ENCODE measurements at places on chromosomes 11 and 22.

DNA sequence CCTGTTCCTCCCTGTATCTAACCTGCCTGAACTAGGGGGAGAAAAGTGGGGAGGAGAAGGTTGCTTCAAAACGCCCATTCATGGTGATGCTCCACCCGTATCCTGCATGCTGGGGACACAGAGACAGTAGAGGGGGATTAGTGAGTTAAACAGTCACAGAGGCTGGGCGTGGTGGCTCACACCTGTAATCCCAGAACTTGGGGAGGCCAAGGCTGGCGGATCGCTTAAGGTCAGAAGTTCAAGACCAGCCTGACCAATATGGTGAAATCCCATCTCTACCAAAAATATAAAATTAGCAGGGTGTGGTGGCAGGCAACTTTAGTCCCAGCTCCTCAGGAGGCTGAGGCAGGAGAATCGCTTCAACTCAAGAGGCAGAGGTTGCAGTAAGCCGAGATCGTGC, 1.8 kb upstream of the DENND5A start:
- DNase-seq: no peak

DNA sequence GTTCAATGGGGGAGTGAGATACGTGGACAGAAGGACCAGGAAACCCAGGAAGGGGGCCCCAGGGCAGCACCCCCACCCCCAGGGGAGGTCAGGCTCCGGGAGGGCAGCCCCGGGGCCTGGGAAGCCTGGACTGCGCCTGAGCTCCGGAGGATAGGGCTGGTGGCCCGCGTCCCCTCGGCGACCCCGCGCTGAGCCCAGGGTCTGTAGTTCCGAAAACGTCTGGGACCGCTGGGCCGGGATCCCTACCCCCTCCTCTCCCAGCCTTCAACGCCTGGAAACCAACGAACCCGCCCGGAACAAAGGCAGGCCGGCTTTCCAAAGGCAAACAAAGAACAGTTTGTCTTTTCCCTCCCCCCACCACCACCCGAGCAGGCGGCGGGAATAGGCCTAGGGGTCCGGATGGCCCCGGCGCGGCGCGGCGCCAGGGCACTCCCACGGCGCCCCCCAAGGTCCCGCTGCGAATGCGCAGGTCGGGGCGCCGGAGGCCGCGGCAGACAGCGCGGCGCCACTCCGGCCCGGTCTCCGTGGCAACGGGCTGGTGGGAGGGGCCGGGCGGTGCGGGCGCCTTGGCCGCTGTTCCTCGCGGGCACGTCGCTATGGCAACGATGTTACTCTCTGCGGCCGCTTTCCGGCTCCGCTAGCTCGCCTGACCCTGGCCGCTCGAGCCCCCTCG, 58.5 kb downstream of the IGLL1 start:
- peak; percentile 19 for DNase-seq

DNA sequence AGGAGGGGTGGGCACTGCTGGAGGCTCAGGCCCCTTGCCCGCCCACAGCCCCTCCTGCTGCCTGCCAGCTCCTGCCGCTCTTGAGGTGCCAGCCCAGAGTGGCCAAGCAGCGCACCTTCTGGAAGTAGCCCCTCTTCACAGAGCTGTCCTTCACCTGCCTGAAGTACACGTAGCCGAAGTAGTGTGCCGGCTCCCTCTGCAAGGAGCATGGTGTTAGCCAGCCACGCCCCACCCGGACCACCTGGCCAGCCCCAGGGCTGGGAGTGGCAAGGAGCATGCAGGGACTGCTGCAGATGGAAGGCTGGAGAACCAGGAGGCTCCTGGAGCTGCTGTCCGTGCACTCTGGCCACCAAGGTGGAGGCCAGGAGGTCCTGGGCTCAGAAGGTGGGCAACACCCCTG, 9.6 kb downstream of the DENND6B start:
- DNase-seq: no peak

DNA sequence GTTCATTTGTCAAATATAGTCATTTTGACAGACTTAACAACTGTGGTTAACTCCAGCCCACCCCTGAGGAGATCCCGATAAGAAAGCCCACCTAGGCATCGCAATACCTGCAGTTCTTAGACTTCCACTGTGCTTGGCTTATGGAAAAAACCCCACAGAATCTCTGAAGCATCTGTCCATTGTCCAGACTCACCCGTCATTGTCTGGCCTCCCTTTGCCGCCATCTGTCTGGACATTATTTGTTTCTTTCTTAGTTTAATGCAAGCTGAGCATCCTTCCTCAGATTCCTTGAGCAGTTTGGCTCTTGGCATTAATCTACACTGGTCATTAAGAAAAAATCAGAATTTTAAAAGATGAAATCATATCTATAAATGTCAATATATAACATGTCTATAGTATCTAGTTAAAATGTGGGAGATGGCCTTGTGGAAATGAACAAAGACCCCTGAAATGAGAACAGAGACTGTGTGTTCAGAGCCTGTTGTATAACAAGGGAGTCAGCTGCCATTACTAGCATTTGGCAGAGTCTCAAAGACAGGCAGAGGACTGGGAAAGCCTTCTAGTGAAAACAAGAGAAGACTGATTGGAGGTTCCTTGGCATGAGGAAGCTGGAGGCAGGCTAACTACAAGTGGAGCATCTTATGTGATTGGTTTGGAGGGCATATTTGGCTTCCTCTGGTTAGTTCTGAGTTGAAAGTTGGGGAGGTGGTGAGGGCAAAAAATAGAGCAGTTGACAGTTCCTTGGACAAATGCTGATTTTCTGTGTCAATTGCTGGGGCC, 80.4 kb downstream of the SPON1 start:
- DNase-seq: no peak

- no peak for DNase-seq
These were observed 13.4 kb downstream of the AP5B1 start for GRCh38 chr11:65767406-65767805.

GRCh38 chr11:129392995-129393394, 17.3 kb downstream of the BARX2 start:
- no peak for DNase-seq

GRCh38 chr11:86167499-86168164, 76.9 kb upstream of the EED start:
- no peak for DNase-seq

Measured in stimulated activated CD8-positive, alpha-beta memory T cell treated with anti-CD3 and anti-CD28 coated beads, Interleukin-4, amount 100 ng/mL, for 4 hours (primary cell).